ENCODE measurements at places on chromosomes 6 and 20.

- no peak for DNase-seq
These were observed 702.1 kb downstream of the RFPL4B start for GRCh38 chr6:113049190-113049589.

DNA sequence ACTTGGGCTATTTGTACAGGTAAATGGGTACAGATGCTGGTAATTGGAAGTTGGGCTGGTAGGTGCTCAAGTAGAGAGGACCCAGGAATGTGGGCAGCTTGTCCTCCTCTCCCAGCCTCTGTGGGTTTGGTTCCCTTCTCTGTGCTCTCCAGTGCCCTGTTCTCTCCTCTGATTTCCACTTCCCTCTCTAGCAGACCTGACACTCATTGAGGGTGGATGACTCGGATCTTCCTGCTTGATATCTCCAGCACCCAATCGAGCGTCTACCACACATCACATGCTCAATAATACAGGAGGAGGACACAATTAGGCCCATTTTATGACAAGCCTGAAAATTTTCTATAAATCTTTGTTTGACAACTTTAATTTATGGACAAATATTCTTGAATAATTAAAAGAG lies 23.7 kb downstream of the CST1 start:
- no peak for DNase-seq

DNA sequence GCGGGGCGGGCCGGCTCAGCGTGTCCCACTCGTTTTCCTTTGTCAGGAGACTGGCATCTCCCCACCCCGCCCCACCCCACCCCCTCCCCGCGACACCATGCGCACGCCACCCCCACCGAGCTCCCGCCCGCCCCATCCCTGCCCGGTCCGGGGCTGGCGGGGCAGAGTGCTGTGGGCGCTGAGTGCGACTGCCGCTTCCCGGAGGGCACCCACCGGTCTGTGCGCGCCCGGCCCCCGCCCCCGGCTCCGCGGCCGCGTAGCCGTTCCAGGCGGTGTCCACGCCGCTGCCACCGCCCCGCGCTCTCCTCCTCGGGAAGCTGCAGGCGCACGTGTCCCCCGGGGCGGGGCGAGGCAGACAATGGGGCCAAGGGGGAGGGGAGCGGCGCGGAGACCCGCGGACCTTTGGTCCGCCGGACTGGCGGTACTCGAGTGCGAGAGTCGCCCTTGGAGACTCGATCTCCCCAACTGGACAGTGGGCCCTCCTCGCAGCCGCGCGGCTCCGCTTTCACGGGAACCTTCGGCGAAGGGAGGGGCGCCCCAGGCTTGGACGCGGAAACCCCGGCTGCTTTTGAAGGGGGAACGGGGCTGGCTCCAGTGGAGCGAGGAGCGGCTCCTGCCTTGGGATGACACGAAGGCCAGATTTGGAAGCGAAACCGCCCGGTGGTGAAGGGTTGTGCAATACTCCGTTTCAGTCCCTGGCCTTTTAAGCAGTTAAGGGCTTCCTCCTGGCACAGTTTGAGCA lies 1.0 kb upstream of the SYNCRIP start:
- DNase-seq, result no peak

DNA sequence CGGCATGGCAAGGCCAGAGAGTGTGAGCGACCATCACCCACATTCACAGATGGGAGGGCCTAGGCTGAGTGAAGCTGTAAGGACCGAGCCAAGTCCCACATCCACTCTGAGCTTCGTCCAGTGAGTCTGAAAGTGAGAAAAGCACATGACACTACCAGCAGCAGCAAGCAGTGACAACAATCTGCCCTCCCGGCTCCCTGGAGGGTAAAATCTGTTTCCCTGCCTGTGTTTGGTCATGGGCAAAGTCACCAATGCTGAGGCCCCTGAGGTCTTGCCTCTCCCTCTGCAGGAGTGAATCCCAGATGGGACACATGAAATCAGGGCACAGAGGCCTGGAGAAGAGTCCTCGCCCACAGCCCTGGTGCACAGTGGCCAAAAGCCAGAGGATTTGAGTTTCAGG lies 6.4 kb upstream of the CST7 start:
- no peak for DNase-seq

GRCh38 chr6:150208611-150209352 lies 65.9 kb downstream of the PPP1R14C start:
- no peak for DNase-seq

DNA sequence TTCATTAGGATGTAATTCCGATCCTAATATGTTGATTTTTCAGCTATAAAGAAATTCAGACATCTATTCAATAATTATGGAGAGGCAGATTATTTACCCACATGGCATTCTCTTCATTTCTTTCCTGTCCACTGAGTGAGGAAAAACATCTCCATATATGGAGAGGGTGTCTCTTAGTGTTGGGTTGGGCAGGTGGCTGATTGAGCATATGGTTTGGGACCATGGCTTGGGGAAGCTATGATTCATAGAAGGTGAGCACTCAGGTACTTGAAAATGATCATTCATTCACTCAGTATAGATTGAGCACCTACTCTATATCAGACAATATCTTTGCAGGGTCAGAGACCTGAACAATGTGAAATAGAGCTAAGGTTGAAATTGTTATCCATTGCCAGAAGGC lies 41.3 kb upstream of the IL20RA start:
- no peak for DNase-seq

- DNase-seq, result no peak
These were observed 23.9 kb upstream of the AHI1 start for GRCh38 chr6:135521431-135521830.

DNA sequence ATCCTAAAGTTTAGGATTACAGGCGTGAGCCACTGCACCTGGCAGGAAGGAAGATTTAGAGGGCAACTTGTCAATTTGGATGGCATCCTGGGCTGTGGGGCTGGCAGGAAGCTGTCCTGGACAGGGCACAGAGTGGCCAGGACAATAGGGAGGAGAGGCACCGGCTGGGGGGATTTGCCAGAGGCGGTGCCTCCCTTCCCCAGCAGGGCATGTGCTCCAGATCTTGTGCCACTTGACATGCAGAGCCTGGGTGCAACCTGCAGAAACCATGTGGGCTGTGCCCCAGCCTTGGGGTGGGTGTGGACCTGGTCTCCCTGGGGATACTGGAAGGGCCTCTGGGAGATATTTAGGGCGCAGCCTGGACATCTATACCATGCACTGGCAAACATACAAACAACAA lies 58.6 kb upstream of the EEF1A1 start:
- DNase-seq, result no peak

DNA sequence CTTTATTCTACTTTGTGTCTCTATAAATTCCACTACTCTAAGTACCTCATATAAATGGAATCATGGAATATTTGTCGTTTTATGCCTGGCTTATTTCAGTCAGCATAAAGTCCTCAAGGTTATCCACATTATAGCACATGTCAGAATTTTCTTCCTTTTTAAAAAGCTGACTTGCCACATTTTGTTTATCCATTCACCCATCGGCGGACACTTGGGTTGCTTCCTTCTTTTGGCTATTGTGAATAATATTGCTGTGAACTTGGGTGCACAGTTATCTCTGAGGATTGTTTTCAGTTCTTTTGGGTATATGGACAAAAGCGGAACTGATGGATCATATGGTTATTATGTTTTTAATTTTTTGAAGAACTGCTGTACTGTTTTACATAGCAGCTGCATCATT lies 39.1 kb upstream of the ME1 start:
- DNase-seq, result no peak

- peak; percentile 85 for DNase-seq
These were observed 623 bp upstream of the MRPS26 start for GRCh38 chr20:3045042-3045815.

- no peak for DNase-seq
These were observed 22.7 kb upstream of the MLN start for GRCh38 chr6:33826537-33826936.
